ENCODE measurements at places on chromosomes 2 and 18.

GRCh38 chr2:19988600-19988999 is 1.3 kb downstream of the WDR35 start:
- peaks cover 3% of the 10 kb centered on the region for H3K36me3 ChIP-seq
- H3K4me3 ChIP-seq, result no peak overlapping the region
- H3K4me1 ChIP-seq, result peaks cover 1% of the 10 kb centered on the region
- no peak for DNase-seq
- H3K27ac ChIP-seq, result no peak overlapping the region

GRCh38 chr2:59932341-59932740 is 621.1 kb downstream of the BCL11A start:
- H3K36me3 ChIP-seq, result no peaks in the 10 kb centered on the region
- no peak overlapping the region for H3K4me3 ChIP-seq
- no peak for DNase-seq
- no peaks in the 10 kb centered on the region for H3K4me1 ChIP-seq

GRCh38 chr2:239499726-239500573 is 99.1 kb upstream of the HDAC4 start:
- peaks cover 57% of the 10 kb centered on the region for H3K27me3 ChIP-seq
- H3K36me3 ChIP-seq, result no peaks in the 10 kb centered on the region
- DNase-seq, result no peak

GRCh38 chr2:224781400-224781799 is 65.2 kb upstream of the CCDC195 start:
- DNase-seq, result no peak
- no peaks in the 10 kb centered on the region for H3K27me3 ChIP-seq
- H3K4me3 ChIP-seq, result no peak overlapping the region
- no peak overlapping the region for H3K27ac ChIP-seq
- no peaks in the 10 kb centered on the region for H3K36me3 ChIP-seq
- peaks cover 19% of the 10 kb centered on the region for H3K4me1 ChIP-seq

DNA sequence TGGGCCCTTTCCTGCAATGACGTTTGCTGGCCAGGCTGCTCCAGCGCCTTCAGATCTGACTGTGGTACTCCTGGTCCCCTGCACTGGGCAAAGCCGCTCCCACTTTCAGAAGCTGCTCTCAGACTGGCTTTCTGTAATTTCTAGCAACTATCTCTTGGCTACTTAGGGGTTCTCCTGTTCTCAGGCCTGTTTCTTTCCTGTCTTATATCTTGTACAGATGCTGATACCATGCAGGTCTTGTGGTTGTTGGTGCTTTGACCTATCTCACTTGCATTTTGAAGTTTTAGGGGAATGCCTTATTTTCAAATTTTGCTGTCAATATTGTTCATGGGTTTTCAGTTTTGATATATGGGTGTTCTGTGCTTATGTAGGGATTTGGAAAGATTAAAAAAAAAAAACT is 145.8 kb downstream of the CLIP4 start:
- H3K27me3 ChIP-seq, result no peaks in the 10 kb centered on the region
- no peak for DNase-seq
- no peaks in the 10 kb centered on the region for H3K36me3 ChIP-seq
- H3K27ac ChIP-seq, result no peak overlapping the region
- H3K4me1 ChIP-seq, result no peaks in the 10 kb centered on the region
- no peak overlapping the region for H3K4me3 ChIP-seq

- H3K4me3 ChIP-seq, result no peak overlapping the region
- DNase-seq, result peak; percentile 59
- H3K27me3 ChIP-seq, result no peaks in the 10 kb centered on the region
- H3K36me3 ChIP-seq, result peaks cover 34% of the 10 kb centered on the region
Observed at GRCh38 chr2:240021488-240022104, 3.5 kb downstream of the NDUFA10 start.

GRCh38 chr2:15748736-15749323 is 157.2 kb downstream of the DDX1 start:
- peak; percentile 67 for DNase-seq
- peaks cover 3% of the 10 kb centered on the region for H3K4me1 ChIP-seq
- no peak overlapping the region for H3K27ac ChIP-seq
- H3K27me3 ChIP-seq, result no peaks in the 10 kb centered on the region
- no peaks in the 10 kb centered on the region for H3K36me3 ChIP-seq

GRCh38 chr2:145797692-145798091 is 1277.8 kb upstream of the ZEB2 start:
- no peaks in the 10 kb centered on the region for H3K36me3 ChIP-seq
- no peak overlapping the region for H3K4me3 ChIP-seq
- no peak for DNase-seq

DNA sequence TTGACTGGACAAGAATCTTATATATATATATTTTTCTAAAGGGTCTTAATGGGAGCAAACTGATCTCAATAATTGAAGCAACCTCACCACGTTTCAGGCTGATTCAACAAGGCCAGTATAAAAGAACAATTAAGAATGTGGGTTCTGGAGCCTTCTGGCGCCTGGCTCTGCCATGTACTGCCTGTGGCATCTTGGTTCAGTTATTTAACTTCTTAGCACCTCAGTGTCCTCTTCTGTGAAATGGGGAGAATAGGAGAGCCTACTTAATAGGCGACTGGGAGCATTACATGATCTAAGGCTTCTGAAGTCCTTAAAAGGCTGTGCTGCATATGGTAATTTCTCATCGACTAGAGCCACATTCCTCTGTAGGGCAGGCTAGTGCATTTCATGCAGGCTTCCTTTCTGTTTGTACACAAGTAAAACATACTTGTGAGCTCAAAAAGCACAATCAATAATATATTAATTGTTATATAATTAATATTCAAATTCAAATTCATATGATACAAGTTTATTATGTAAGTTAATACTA is 118.4 kb upstream of the LYPD1 start:
- H3K36me3 ChIP-seq, result peaks cover 95% of the 10 kb centered on the region
- no peaks in the 10 kb centered on the region for H3K4me1 ChIP-seq
- H3K4me3 ChIP-seq, result no peak overlapping the region
- H3K27me3 ChIP-seq, result no peaks in the 10 kb centered on the region
- H3K27ac ChIP-seq, result no peak overlapping the region

DNA sequence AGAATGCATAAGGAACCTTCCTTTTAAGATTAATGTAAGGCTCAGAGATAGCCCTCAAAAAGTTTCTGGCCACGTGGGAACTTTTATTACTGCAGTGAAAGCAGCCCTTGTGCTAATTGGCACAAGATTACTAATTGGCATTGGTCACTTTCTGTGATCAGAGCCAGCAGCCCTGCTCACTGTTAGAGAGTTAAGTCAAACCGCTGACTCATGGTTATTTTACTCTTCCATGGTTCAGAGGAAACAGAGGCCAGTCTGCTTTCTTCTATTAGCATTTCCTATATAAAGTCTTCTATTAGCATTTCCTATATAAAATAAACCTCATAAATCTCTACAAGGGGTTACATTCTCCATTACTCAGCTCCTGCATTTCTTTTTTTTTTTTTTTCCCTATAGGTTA is 1.5 kb upstream of the SLC35G4 start:
- no peaks in the 10 kb centered on the region for H3K4me1 ChIP-seq
- no peak for DNase-seq
- no peak overlapping the region for H3K4me3 ChIP-seq
- no peak overlapping the region for H3K27ac ChIP-seq

DNA sequence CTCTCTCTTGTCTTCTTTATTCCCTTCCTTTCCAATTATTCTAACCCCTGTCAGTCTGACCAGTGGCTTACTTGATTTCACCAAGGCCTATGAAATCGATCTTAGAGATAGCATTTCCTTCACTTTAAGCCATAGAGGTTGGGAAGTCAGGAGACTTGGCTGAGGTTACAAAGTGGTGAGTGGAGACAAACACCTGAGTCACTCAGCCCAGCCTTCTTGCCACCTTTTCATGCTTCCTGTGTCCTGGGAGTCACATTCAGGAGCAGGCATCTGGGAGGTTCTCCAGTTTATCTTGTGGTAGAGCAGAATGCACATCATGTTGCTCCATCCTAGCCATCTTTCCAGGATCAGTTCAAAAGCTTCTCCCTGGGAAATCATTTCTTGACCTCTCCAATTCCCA is 59.1 kb downstream of the VSNL1 start:
- no peaks in the 10 kb centered on the region for H3K27me3 ChIP-seq
- H3K4me3 ChIP-seq, result no peak overlapping the region
- H3K4me1 ChIP-seq, result peaks cover 2% of the 10 kb centered on the region
- no peak for DNase-seq
- no peaks in the 10 kb centered on the region for H3K36me3 ChIP-seq
- H3K27ac ChIP-seq, result no peak overlapping the region

GRCh38 chr2:179985163-179985820 is 21.8 kb downstream of the CWC22 start:
- H3K27ac ChIP-seq, result no peak overlapping the region
- peaks cover 13% of the 10 kb centered on the region for H3K36me3 ChIP-seq
- H3K27me3 ChIP-seq, result no peaks in the 10 kb centered on the region
- DNase-seq, result no peak
- H3K4me3 ChIP-seq, result no peak overlapping the region
- H3K4me1 ChIP-seq, result no peaks in the 10 kb centered on the region

- peaks cover 2% of the 10 kb centered on the region for H3K4me1 ChIP-seq
- no peak for DNase-seq
- H3K27ac ChIP-seq, result no peak overlapping the region
Observed at GRCh38 chr2:190846746-190847145, 33.9 kb upstream of the GLS start.

Measured in neuronal stem cell (in vitro differentiated cells).